ENCODE measurements at places on chromosomes 7 and 10.

- no peak for DNase-seq
Observed at GRCh38 chr7:113446391-113446790, 328.0 kb upstream of the SMIM30 start.

- no peak for DNase-seq
Observed at GRCh38 chr7:133873631-133874030, 253.5 kb upstream of the LRGUK start.

GRCh38 chr7:93231259-93231658 is 907 bp upstream of the VPS50 start:
- no peak for DNase-seq

DNA sequence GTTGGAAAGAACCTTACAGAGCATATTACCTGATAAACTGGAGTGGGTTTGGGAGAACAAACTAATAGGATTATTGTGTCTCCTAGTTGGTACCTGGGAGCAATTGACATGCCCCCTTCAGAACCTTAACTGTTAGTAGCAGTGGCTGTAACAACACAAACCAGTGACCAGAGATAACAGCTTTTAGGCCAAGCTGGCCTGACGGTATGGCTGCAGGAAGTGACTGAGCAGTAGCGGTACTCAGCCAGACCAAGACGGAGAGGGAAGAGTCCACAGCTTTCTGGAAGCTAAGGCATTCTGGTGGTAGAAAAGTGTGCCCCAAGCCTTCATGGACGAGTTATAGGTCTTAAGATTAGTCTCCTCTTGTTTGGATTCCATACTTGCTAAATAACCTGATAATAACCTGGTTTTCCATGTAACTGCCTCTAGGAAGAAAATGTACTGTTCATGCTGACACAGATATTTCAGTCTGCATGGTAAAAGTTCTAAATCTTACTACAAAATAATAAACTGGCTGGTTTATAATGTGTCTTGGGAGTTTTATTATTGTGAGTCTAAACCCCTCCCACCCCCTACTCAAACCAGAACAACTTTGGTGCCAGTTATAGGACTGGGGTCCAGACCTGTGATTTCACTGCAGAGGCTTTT is 11.3 kb downstream of the NOLC1 start:
- no peak for DNase-seq

GRCh38 chr7:128166603-128167041 is 74.5 kb upstream of the LEP start:
- no peak for DNase-seq

- DNase-seq: no peak
Observed at GRCh38 chr10:111934931-111935330, 248.6 kb downstream of the GPAM start.

DNA sequence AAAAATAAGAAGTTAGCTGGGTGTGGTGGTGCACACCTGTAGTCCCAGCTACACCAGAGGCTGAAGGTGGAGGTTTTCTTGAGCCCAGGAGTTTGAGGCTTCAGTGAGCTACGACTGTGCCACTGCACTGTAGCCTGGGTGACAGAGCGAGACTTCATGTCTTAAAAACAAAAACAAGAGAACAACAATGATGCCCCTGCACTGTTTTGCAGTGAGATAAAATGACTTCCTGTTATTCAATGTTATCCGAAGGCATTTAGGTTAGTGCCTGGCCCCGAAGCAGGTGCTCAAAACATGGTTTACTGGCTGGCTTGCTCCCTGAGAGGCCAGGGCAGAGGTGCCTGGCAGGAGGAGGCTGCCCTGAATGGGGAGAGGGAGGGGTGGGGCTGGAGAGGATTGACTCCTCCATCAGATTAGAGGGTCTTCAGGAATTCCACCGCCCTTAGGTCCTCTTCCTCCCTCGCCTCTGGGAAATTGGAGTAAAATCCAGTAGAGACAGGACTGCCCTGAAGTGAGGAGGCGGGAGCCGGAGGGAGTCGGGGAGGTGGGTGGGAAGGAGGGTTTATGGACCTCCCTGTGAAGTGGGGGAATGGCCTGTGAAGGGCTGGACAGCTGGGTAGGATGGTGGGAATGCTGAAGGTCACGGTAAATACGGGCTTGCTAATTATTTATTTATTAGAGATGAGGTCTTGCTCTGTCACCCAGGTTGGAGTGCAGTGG is 6.8 kb upstream of the CLDN4 start:
- no peak for DNase-seq

DNA sequence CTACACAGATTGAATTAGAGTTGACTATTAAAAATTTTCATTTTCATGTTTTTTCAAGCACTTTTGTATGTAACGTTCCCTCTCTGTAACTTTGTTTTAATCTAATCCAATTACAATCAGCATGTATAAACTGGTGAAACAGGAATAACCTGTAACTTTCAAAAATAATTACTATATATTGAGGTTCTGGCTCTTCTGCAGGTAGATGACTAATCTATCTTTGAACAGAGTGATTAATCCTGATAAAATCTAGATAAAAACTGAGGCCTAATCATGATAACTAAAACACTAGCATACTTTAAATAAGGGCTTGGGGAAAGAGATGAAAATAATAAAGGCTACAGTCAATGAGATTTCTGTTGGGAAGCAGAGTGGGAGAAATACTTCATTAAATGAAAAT is 101.6 kb upstream of the KCND2 start:
- DNase-seq: no peak

- DNase-seq: no peak
Observed at GRCh38 chr7:35021445-35021844, 15.8 kb downstream of the DPY19L1 start.

GRCh38 chr7:106613848-106614560 is 47.0 kb downstream of the CCDC71L start:
- DNase-seq: no peak
